Ascending aorta (tissue), 2 donors: ENCODE measurements at places on chromosomes 6 and 20. TPM values are rescaled to one million over a fixed set of nuclear protein-coding genes. Genes with fewer than 3 reads are reported as not detected.

DNA sequence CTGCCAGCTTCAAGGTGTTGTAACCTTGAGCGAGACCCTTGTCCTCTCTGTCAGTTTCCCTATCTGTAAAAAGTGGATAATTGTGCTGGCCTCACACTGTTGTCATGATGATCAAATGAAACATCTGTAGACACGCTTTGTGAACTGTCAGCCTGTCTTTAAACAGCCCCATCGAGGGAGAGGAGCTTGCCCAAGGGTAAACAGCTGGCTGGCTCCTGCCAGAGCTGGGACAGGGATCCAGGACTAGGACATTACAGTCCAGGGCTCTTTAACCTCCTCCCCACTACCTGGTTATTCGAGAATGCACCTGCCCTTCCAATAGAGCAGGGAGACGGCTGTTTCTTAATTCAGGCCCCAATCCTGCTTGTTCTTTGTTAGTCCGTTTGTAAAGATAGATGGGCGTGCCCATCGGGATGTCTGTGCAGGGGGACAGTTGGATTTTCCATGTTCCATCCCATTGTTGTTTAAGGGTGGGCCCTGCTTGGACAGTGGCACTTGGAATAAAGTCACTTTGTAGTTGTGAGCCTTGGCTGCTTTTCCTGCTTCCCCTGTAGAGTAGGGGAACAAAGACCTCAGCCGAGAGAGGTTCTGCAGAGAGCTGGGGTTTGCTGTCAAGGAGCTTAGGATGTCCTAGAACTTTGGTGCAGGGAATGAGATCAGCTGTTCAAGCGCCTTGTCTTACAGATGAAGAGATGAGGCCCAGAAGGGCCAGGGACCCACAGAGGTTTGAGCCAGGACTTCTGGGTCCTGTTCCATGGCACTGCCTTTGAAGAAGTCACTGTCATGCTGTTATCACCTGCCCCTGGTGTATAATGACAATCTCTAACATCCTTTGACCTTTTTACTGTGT is 77.9 kb upstream of the MYL9 start:
- no peak for DNase-seq
- peaks cover 43% of the 10 kb centered on the region for H3K4me1 ChIP-seq
- no peaks in the 10 kb centered on the region for H3K36me3 ChIP-seq
- H3K27ac ChIP-seq = peak overlapping the region; percentile 99
- peak overlapping the region; percentile 80 for H3K4me3 ChIP-seq

Gene APOM
- total RNA-seq = not detected

- H3K27me3 ChIP-seq = no peaks in the 10 kb centered on the region
- H3K27ac ChIP-seq = no peak overlapping the region
- H3K4me1 ChIP-seq = peaks cover 8% of the 10 kb centered on the region
- no peak for DNase-seq
- H3K36me3 ChIP-seq = no peaks in the 10 kb centered on the region
Measured at GRCh38 chr6:31586599-31587281, 663 bp downstream of the LST1 start.

DNA sequence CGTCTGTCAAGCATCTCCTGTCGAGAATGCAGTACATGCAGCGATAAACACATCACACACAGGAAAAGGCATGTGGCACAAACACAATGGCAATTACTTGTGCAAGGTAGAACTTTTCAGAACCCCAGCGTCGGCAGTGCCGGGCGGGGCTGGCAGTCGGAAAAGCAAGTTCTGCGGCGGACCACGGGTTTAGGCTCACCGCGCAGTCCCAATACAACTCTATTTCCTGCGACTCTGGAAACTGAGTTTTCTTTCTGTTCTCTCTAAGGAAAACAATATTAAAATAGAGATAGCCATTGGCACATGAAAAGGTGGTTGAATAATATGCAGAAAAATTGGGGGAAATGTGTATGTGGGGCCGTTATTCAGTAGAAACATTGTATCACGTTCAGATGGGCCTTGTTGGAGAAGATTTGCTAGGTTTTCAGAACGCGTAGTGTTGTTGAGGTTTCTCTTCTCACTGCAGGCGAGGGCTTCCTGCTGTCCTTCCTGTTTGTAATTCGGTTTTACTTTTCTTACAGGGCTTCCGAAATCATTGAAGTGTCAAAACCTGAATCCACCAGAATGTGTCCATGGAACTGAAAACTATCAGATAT is 369.5 kb downstream of the THBS2 start:
- H3K4me3 ChIP-seq = peak overlapping the region; percentile 53
- no peaks in the 10 kb centered on the region for H3K4me1 ChIP-seq
- no peak for DNase-seq
- no peaks in the 10 kb centered on the region for H3K36me3 ChIP-seq
- H3K27ac ChIP-seq = no peak overlapping the region
- no peaks in the 10 kb centered on the region for H3K27me3 ChIP-seq

- no peak overlapping the region for H3K4me3 ChIP-seq
- H3K36me3 ChIP-seq = no peaks in the 10 kb centered on the region
- DNase-seq = no peak
- H3K27me3 ChIP-seq = no peaks in the 10 kb centered on the region
- no peaks in the 10 kb centered on the region for H3K4me1 ChIP-seq
Measured at GRCh38 chr6:8549074-8549790, 113.9 kb upstream of the SLC35B3 start.

Gene SERPINB6
- 222 TPM for total RNA-seq

DNA sequence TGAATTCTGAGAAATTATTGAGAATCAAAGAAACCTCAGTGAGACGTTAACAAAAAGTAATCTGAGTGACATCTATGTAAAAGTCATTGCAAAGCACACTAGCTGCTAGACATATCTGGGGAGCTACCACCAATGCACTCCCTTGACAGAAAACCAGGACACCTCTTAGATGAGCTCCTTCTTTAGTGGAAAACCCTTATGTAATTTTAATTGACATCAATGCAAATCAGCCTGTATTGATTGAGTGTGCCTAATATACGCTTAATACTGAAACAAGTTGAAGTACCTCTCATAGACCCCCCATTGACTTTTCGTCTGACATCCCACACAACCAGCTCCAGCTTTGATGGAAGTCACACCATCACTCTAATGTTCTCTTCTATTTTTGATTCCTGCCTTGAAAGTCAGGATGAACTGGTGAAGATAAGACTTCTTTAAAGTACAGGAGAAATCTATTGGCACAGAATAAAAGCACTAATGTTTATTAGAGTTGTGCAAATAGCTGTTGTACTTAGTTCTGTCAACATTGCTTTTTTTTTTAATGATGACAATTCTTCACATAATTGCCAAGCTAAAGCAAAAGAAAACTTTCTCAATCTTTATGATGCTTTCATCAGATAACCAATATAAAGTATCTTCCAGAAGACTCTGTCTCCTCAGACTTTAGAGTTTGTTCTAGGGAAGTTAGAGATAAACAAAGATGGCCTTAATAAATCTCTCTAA is 98.0 kb upstream of the FAM8A1 start:
- H3K4me1 ChIP-seq = no peaks in the 10 kb centered on the region
- H3K36me3 ChIP-seq = no peaks in the 10 kb centered on the region
- no peak overlapping the region for H3K27ac ChIP-seq
- no peak overlapping the region for H3K4me3 ChIP-seq
- DNase-seq = no peak

Gene BCAS1
- not detected for total RNA-seq

DNA sequence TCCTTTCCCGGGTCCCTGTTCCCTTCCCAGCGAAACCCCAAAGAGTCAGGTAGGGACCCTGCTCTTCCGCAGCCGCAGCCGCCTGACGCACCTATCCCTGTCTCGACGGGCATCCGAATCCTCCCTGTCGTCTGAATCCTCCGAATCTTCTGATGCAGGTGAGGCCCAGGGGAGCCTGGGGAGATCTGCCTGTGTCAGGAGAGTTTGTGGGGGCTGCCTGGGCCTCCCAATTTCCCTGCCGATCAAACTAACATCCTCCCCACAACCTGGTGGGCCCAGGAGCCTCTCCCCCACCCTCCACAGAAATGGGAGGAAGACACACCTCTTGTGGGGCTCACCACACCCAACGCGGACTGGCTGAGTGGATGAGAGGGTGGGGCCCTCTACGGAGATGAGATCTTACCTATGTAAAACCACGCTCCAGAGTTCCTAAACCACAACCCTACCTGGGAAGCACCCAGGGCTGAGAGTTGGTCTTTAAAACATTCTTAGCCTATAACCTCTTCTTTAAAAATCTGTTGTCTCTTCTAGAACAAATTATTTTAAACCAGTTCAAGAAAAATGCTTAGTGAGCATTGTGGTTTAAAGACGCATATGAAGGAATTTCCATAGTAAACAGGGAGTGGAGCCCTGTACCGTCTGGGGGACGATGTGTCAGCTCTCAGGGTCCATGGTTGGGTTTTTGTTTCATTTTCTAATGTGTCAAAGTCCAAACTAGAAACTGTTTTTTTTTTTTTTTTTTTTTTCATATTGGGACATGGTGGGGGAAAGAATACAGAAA is 1.7 kb downstream of the CDC25B start:
- H3K27ac ChIP-seq = peak overlapping the region; percentile 30
- no peak for DNase-seq
- H3K4me3 ChIP-seq = peak overlapping the region; percentile 74
- H3K27me3 ChIP-seq = no peaks in the 10 kb centered on the region
- H3K4me1 ChIP-seq = peaks cover 14% of the 10 kb centered on the region
- H3K36me3 ChIP-seq = peaks cover 25% of the 10 kb centered on the region

DNA sequence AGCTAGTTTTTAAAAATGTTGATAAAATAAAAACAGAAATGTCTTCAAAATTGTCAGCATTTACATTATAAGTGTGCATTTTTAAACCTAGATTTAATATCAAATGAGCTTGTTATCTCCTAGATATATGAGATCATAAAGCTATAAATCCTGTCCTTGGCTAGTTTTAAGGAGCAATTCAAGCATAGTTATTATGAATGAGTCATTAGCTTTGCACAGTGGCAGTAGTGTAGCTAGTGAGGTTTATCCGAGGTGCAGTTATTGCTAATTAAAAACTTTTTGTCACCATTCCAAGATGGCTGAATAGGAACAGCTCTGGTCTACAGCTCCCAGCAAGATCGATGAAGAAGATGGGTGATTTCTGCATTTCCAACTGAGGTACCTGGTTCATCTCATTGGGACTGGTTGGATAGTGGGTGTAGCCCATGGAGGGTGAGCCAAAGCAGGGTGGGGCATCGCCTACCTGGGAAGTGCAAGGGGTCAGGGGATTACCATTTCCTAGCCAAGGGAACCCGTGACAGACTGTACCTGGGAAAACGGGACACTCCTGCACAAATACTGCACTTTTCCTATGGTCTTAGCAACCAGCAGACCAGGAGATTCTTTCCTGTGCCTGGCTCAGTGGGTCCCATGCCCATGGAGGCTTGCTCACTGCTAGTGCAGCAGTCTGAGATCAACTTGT is 108.8 kb upstream of the SYNCRIP start:
- H3K27ac ChIP-seq = no peak overlapping the region
- no peak for DNase-seq
- H3K27me3 ChIP-seq = no peaks in the 10 kb centered on the region
- no peaks in the 10 kb centered on the region for H3K36me3 ChIP-seq
- no peaks in the 10 kb centered on the region for H3K4me1 ChIP-seq

- peak overlapping the region; percentile 14 for H3K4me3 ChIP-seq
- peaks cover 6% of the 10 kb centered on the region for H3K4me1 ChIP-seq
- H3K36me3 ChIP-seq = no peaks in the 10 kb centered on the region
- H3K27ac ChIP-seq = peak overlapping the region; percentile 12
Measured at GRCh38 chr6:161439093-161439492, 165.2 kb upstream of the AGPAT4 start.

DNA sequence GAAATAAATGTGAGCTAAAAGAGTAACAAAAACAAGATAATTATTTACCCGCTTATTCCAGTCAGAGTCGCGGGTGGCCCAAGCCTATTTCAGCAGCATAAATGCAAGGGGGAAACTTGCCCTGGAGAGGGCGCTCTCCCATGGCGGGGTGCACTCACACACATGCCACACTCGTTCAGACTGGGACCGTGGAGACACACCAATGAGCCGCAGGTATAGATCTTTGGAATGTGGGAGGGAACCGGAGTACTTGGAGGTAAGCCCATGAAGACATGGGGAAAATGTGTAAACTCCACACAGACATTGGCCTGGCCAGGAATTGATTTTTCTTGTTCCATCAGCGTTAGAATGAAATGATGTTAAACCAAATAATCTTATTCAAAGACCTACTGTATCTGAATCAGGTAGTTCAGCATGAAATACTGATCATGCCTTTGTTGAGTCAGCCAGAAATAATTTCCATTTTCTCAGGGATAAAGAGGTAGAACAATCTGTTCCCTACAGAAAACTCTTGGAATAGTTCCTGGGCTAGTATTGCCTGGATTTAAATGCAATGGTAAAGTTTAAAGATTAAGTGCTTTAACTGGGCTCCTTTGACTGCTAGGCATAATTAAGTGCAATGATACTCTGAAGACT is 191.5 kb downstream of the MCHR2 start:
- no peak for DNase-seq
- H3K27me3 ChIP-seq = no peaks in the 10 kb centered on the region
- H3K4me3 ChIP-seq = no peak overlapping the region
- no peak overlapping the region for H3K27ac ChIP-seq
- H3K36me3 ChIP-seq = no peaks in the 10 kb centered on the region

Gene VGLL2
- total RNA-seq = not detected

DNA sequence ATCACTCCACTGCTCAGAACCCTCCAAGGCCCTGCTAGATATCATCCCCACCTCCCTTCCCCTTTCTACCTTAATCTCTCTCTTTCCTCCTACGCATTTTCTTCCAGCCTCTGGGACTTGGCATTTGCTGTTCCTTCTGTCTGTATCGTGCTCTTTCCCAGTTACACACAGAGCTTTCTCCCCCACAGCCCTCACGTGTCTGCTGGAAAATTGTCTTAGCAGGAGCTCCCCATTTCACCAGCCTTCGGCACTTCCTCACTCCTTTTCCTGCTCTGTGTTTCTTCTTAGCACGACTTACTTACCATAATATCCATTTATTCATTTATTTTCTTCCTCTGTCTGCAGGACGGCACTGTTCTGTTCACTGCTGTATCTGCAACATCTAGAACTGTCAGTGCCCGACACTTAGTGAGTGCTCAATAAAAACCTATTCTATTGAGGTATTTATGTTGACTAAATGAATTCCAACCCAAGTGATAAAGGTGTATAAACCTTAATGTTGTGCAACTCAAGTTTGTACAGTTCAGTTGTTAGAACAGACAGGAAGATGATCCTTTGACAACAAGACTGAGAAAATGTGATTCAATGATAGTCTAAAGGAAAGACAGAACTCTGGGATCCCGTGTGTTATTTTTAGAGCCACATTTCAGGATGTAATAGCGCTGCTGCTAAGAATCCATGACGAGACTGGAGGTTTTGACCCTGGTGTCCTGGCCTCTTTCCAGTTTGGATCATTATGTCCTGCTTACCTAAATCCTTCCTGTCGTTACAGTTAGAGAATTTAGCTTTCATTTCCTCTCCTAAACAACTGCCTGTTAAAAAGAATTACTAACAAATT is 170.1 kb upstream of the LAMP5 start:
- H3K4me3 ChIP-seq = no peak overlapping the region
- no peak for DNase-seq
- H3K36me3 ChIP-seq = no peaks in the 10 kb centered on the region
